Forelimb muscle (tissue), 1 donor: ENCODE measurements at places on chromosomes 6 and 20. TPM values are rescaled to one million over a fixed set of nuclear protein-coding genes. Genes with fewer than 3 reads are reported as not detected.

DNA sequence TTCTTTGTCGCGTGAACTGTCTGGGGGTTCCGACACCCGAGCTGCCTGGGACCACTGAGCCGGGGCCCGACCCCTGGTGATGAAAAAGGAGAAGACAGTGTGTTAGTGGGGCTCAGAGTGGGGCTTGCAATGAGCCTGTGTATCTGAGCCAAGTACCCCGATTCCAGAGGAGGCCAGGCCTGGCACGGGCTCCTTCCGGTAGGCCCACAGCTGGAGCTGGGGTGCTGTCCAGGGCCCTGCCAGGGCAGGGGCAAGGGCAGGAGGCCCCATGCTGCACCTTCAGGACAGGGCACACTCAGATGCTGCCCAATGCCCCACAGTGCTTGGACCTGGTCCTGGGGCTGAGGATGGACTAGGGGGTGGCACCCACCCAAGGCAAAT, 89.4 kb downstream of the TAF4 start:
- no peak for DNase-seq

DNA sequence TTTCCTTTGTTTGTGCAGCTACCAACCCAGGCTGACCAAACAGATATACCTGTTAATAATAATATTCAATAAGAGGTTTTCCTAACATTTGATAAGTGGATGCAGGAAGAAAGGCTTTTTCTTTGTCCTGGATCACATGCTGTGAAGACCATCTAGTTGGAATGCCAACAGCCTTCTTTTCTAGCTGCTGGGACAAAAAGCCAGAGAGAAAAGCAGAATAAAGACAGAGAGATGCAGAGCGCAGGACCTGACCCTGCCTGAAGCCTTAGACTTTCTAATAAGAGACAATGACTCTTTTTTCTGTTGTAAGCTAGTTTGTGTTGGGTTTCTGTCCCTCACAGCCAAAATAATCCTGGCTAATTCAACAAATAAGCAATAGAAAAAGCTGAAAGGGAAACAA, 308.2 kb downstream of the PHF3 start:
- no peak for DNase-seq

LIME1 gene
- 4.6 TPM for polyA plus RNA-seq

GRCh38 chr6:127468936-127469335, 9.7 kb upstream of the KIAA0408 start:
- DNase-seq = no peak

DNA sequence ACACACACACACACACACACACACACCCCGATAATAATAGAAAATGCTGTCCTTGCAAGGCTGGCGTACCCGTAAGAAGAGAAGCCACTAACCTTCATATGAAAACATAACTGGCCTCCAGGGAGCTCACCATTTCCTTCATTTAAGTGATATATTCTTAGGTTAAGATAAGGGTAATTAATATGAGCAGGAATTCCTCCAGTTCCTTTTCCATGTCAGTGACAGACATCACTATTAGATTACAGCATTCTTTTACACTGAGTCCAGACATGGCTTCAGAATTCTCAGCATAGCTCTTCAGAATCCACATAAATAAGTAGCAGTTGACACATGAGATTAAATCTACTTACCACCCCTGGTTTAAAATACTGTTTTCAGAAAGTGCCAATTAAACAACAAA, 121.9 kb downstream of the SIM1 start:
- no peak for DNase-seq
